IPS DF 19.7 (cell line): ENCODE measurements at places on chromosomes 1 and 21.

DNA sequence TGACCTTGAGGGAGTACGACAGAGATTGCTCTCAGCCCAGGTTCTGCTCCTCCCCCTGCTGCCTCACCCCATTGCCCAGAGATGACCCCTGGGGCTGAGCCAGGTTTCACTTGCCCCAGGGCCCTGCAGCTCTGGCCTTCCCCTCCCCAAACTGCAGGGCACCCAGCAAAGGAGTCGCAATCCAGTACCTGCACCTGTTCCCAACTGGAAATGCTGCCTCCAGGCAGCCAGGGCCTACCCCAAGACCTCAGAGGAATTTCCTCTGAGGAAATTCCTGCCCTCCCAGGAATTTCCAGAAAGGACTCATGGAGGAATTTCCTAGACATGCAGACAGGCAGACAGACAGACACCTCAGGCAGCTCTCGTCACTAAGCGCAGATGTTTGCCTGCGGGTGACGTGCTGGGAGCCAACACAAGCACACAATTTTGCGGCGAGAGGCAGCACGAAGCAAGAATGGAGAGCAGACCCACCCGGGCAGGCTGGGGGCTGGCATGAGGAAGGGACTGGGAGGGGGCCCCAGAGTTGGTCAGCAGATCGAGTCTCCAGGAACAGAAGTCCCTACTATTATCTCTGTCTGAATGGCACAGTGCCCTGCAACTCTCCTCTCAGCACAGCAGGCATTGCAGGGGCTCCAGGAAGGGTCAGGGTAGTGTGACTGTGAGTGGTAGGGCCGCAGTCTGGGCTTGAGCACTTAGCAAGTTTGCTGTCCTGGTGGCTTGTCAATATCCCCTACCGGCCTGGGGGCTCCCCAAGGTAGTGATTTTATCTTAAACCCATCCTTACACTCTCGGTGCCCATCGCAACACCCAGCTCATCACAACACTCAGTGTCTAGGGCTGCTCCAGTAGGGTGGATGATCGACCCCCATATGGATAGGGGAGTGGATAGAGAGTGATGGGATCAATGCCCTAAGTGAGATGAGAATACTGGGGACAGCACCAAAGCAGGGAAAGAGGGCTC, 2.9 kb upstream of the EFNA1 start:
- no peak for DNase-seq

- DNase-seq = peak; percentile 25
These were observed 30.5 kb downstream of the MROH7 start for GRCh38 chr1:54671985-54672608.

- no peak for DNase-seq
These were observed 15.2 kb downstream of the PM20D1 start for GRCh38 chr1:205834751-205835150.

DNA sequence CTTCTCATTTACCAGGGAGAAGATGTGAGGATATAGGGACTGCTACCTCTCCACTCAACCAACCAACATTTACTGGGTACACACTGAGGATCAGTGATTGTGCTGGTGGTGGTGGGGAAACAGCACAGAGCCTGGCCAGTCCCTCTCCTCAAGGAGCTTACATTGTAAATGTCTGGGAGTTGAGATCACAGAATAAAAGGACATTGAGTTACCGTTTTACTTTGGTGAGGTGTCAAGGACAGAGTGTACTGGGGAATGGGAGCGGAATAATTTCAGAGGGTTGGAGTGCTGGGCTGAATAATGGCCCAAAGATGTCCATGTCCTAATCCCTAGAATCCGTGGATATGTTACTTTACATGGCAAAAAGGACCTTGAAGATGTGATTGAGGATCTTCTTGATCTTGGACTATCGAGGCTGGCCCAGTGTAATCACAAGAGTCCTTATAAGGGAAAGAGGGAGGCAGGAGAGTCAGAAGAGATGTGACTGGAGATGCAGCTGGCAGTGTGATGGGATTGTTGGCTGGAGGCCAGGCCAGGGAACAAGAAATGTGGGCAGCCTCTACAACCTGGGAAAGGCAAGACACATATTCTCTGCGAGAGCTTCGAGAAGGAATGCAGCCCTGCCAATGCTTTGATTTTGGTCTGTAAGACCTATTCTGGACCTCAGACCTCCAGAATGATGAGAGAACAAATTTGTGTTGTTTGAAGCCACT, 26.6 kb upstream of the RWDD3 start:
- no peak for DNase-seq

DNA sequence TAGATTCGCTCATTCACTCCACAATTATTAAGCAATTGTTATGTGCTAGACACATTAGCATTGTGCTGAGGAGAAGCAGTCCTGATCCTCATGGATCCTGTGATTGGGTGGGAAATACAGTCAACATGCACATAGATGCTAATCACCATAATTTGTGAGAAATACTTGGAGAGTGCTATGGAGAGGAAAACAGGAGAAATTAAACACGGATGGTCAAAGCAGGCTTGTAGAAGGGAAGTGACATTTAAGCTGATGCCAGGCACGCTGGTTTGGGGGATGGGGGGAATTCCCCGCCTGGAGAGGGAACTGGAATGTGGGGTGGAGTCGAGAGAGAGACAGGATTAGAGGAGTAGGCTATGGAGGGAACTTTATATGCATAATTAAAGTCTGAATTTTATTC, 52.2 kb upstream of the L1TD1 start:
- no peak for DNase-seq

DNA sequence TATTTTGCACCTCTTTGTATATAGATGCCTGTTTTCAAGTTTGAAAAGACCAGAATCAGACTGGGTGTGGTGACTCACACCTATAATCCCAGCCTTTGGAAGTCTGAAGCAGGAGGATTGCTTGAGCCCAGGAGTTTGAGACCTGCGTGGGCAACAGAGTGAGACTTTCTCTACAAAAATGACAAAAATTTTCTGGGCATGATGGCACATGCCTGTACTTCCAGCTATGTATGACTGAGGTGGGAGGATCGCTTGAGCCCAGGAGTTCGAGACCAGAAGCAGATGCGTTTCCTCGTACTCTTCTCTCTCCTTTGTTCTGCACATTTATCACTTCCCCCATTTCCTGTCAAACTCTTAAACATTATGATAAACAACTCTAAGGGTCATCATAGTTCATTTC, 310.0 kb upstream of the SNX7 start:
- DNase-seq = no peak
